ENCODE measurements at places on chromosomes 13 and 19.

- no peak for DNase-seq
Observed at GRCh38 chr19:460877-461720, at the start of gene SHC2. Gene SHC2 (minus strand): TSS chr19:461033. CDS start chr19:460996, 37 bp downstream.

GRCh38 chr13:55090612-55091011 lies 2050.1 kb upstream of the PRR20A start:
- no peak for DNase-seq

GRCh38 chr19:17803264-17803896 lies 8.4 kb downstream of the B3GNT3 start:
- DNase-seq = no peak

DNA sequence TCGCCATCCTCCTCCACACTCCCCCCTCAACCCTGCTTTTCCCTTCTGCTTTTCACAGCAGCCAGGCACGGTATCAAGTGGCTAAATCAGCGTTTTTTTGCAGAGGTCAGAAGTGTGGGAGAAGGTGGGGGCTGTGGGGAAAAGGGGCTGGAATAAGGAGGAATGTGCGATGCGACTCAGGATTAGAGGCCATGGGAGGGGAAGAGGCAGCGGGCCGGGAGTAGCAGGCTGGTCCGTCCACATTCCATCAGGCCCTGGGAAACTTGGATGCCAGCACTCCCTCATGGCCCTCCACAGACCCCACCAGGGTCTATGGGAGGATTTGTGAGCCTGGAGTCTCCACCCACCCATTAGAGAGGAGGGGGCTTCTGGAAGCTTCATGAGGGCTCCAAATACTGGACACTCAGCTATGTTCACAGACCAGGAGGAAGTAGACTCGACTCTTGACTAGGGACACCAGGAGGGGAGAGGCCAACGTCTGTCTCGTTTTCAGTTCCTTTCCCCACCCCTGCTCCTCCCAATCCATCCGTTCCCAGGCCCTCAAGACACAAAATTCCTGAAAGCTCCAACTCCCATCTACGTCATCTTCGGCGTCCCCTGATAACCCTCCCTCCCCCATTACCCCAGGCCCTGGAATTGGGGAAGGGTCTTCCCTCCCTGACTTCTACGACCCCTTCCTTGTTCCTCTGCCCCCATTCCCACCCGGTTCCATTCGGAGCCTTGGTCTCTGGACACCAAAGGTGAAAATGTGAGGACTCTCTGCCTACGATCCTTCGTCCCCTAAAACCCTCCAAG lies 3.3 kb upstream of the KCNC3 start:
- no peak for DNase-seq

GRCh38 chr19:343941-344624 lies 513 bp downstream of the MIER2 start:
- no peak for DNase-seq

DNA sequence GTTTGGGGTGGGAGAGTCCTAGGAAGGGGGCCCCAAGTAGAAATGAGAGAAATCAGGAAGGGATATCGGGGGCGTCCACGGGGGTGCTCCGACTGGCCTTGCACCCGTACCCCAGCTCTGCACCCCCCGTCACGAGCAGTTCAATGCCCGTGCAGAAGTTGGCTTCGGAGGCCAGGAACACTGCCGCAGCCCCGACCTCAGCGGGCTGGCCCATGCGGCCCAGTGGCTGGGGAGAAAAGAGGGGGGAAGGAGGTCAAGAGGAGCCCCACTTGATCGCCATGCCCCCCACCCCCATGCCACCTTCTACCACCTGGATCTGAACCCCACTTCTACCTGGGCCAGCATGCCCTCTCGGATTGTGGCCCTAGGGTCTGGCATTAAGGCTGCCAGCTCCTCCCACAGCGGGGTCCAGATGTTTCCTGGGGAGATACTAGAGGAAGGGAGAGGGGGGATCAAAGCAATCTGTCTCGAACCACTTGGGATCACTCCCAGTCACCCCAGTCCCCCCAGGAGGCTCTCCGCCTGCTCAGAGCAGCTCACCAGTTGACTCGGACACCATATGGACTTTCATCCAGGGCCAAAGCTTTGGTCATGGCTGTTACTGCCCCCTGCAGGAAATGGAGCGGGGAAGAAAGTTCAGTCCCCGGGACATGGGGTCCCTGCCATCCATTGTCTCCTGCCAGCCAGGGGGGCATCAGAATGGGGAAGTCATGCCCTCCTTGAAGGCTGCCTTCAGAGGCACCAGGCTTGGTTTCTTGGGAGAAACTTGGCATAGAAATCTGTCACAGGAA lies 2.5 kb upstream of the BCAT2 start:
- no peak for DNase-seq

- DNase-seq = no peak
Observed at GRCh38 chr13:108595436-108596274, 33.8 kb upstream of the MYO16 start.

GRCh38 chr19:53906211-53907192 lies 2.6 kb upstream of the CACNG7 start:
- DNase-seq = peak; percentile 30

- DNase-seq = no peak
Observed at GRCh38 chr13:66225072-66225471, 1005.1 kb downstream of the PCDH9 start.
